ENCODE measurements at places on chromosomes 3 and 15. TPM values are rescaled to one million over a fixed set of nuclear protein-coding genes. Genes with fewer than 3 reads are reported as not detected.

SLC6A11 gene
- total RNA-seq: 13.4 TPM

SMCO1 gene
- not detected for total RNA-seq

FHIT gene
- 3.6 TPM for total RNA-seq

MORC1 gene
- total RNA-seq: not detected

SNURF gene
- 0.61 TPM for total RNA-seq

WDR49 gene
- total RNA-seq: 1.9 TPM

ECE2 gene
- not detected for total RNA-seq

TM6SF1 gene
- total RNA-seq: 3.4 TPM

KCTD6 gene
- total RNA-seq: 16.5 TPM

CHL1 gene
- total RNA-seq: 3.7 TPM

THSD4 gene
- total RNA-seq: 110 TPM

DNA sequence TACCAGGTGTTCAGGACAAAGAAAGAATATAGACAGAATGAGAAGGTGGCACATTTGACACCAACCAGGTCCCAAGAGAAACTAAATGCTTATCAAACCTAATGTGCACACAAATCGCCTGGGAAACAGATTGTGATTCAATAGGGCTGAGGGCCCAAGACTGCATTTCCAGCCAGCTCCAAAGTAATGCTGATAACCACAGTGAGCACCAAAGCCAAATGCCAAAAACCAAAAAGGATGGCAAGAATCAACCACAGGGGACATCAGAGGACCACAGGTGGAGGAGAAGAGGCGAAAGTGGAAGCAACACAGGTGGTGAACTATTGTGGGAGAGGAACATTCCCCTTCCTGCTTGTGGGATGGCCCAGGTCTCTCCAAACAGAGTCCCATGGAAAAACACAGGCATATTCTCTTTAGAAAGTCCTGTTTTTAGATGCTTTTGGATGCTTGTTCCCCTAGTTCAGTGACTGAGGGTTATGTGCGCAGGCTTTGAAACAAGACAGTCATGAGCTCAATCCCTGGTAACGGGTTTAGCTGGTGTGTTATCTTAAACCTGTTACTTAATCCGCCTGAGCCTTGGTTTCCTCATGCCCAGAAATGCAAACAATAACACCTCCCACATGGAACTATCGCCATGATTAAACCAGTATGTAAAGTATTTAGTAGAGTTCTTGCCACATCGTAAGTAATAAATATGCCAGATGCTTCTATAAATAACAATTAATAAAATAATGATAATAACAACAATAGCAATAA is 241.7 kb downstream of the ATP8B4 start:
- H3K27ac ChIP-seq: peak overlapping the region; percentile 69
- peaks cover 36% of the 10 kb centered on the region for H3K4me1 ChIP-seq
- no peak for DNase-seq
- no peak overlapping the region for H3K4me3 ChIP-seq
- H3K27me3 ChIP-seq: no peaks in the 10 kb centered on the region
- H3K36me3 ChIP-seq: no peaks in the 10 kb centered on the region

DNA sequence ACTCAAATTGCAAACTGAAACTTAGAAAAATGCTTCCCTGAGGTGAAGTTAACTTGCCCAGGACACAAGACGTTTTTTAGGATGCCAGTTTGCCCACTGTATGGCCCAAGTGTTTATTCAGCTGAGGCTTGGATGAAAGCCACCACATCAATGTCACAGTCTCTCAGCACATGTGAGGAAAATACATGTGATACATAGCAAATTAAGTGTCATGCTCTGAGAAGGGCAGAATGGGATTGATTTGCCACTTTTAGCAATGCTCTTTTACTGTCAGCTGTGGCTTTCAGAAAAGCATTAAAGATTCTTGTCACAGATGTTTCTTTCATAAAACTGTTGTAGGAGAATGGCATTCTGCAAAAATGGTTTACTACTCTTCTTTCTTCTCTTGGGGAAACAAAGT is 165.5 kb downstream of the ZIC1 start:
- H3K27me3 ChIP-seq: no peaks in the 10 kb centered on the region
- no peak for DNase-seq
- no peaks in the 10 kb centered on the region for H3K4me1 ChIP-seq
- no peak overlapping the region for H3K27ac ChIP-seq

DNA sequence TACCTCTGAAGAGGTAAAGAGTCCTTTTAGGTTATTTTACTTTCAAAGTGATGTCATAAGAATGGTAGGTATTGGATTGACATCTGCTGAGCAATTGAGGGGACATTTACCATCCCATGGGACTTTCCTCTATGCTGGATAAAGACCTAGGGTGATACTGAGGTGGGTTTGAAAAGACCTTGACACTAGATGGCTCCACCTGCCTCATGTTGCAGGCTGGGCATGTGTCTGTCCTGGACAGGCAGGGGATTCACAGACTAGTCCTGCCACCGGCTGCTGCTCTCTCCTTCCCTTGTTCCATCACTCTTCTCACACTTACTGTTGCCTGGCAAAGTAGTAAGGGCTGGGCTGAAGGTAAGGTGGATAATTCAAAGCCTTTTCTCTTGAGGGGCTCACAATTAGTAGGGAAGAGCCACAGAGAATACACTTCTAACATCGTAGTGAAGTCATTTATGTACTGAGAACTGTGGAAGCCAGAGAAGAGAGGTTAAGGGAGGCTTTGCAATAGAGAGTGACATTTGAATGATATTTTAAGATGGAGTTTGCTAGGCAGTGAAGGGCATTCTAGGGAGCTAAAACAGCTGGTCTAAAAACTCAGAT is 27.7 kb downstream of the TRAK1 start:
- no peaks in the 10 kb centered on the region for H3K36me3 ChIP-seq
- no peak for DNase-seq
- peak overlapping the region; percentile 32 for H3K27ac ChIP-seq
- H3K4me3 ChIP-seq: no peak overlapping the region

GRCh38 chr3:165883863-165884478 is 46.7 kb upstream of the BCHE start:
- H3K27me3 ChIP-seq: no peaks in the 10 kb centered on the region
- H3K4me1 ChIP-seq: no peaks in the 10 kb centered on the region
- H3K4me3 ChIP-seq: no peak overlapping the region
- H3K27ac ChIP-seq: no peak overlapping the region
- no peak for DNase-seq

GRCh38 chr3:102189956-102190723 is 244.7 kb upstream of the ZPLD1 start:
- H3K27me3 ChIP-seq: no peaks in the 10 kb centered on the region
- H3K4me1 ChIP-seq: no peaks in the 10 kb centered on the region
- H3K36me3 ChIP-seq: no peaks in the 10 kb centered on the region

DNA sequence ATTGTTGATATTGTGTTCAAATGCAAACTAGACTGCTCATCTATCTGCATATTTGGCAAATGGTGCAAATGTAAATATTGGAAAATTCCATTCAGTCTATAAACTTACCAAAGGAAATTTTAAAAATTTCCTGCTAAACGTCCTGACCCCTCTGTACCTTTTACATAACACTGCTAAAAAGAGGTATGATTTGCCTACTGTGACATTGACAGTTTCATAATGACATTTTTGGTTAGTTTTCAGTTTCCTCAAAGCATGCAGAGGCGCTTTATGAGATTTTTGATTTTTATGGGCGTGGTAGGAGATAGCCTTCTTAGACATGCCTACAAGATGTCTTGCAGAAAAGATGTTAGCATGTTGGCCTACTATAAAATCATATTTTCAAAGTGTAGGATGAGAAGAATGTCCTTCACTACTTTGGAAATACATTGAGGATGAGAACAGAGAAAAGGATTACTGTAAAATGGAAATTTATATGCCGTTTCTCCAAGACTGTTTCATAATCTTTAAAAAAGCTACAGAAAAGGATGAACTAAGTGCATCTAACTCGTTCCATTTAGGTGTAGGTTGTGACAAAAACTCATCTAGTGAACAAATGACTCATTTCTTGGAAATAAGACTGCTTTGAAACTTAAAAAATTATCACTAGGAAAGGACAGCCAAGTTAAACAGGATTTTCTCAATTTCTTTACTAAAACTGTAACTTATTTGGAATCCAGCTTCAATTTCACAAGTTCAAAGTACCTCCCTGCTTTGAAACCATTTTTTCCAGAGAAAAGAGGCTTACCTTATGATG is 14.5 kb upstream of the ISLR start:
- no peak overlapping the region for H3K27ac ChIP-seq
- DNase-seq: no peak
- H3K36me3 ChIP-seq: no peaks in the 10 kb centered on the region

DNA sequence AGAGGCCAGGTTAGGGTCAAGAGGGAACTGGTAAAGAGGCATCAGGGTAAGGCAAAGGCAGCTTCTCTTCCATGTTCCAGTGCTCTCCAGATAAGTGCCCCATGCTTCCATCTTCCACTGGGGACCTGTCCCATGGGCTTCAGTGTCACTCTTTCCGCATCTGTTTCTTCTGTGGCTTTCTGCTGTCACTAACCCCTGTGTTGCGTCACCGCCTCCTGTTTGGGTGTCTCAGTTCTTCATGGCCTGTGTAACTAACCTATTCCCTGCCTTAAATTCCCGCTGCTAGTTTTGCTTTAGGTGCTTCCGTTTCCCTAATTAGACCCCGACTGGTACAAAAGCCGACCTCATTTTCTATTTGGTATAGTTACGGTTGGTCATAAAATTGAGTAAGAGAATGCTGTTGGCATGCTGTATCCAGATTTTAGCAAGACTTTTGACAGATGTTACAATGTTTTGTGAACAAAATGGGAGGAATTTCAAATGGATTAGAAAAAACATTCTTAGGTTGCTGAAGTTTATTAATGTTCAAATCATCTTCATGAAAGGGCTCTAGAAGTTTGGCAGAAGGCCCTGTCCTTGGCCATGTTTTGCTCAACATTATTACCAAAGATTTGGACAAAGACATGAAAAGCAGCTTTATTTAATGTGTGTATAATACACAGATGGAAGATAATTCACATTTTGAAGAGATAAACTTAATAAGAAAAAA is 245.3 kb downstream of the BBX start:
- no peaks in the 10 kb centered on the region for H3K4me1 ChIP-seq
- no peak for DNase-seq
- H3K27ac ChIP-seq: no peak overlapping the region
- no peaks in the 10 kb centered on the region for H3K36me3 ChIP-seq

DNA sequence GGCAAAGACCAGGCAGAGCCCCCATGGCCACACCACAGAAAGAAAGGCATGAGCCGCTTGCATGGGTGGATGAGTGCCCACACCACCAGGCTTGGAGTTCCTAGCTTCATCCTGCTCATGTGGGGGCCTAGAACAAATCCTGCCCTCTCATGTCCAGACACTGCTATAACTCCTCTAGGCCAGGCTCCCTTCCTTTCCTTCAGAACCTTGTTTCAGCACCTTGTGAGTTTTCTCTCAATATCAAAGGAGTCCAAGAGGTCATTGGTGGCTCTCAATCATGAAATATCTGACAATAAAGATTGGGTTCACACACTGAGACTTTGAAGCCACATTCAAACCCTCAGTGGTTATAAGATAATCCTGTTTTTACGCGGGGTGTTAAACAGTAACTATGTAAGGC is 12.7 kb downstream of the SLC6A20 start:
- no peak overlapping the region for H3K27ac ChIP-seq
- DNase-seq: no peak
- H3K36me3 ChIP-seq: no peaks in the 10 kb centered on the region
- H3K4me3 ChIP-seq: no peak overlapping the region
- no peaks in the 10 kb centered on the region for H3K27me3 ChIP-seq

DNA sequence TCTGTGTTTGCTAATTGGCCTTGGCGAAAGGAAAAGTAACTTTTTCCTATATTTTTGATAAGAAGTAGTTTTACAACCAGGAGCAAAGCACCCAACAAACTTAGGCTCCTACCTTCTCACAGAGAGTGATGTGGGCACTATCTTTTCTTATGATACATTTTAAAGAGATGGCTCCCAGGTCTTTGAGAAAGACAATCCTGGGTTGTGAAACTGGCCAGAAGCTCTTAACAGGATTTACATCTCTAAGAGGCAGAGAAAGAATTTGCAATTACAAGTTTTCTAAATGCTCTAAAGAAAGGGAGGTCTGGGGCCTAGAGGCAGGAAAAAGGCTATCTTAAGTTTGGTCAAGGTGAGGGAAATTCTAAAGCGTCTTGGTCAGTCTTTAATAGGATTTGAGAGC is 609.7 kb downstream of the VGLL3 start:
- H3K36me3 ChIP-seq: no peaks in the 10 kb centered on the region
- DNase-seq: no peak
- no peak overlapping the region for H3K4me3 ChIP-seq
- no peak overlapping the region for H3K27ac ChIP-seq
- no peaks in the 10 kb centered on the region for H3K4me1 ChIP-seq

DNA sequence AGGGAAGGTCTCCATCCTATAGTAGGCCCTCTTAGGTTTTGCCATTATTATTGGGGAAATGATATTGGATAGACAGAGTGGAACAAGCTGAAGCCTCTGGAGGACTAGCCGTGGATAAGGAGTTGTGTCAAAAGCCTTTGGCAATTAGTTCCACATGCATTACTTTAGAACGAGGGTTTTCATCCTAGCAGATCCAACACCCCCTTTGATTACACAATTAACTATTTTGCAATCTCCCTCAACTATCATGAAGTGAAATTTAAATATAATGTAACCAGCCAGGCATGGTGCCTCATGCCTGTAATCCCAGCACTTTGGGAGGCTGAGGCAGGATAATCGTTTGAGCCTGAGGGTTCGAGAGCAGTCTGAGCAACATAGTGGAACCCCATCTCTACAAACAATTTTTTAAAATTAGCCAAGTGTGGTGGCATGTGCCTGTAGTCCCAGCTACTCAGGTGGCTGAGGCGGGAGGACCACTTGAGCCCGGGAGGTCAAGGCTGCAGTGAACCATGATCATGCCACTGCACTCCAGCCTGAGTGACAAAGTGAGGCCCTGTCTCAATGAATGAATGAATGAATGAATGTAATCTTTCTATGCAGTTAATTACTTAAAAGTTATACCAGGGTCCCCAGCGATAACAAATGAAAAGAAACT is 56.8 kb downstream of the PXYLP1 start:
- peaks cover 11% of the 10 kb centered on the region for H3K36me3 ChIP-seq
- no peak overlapping the region for H3K4me3 ChIP-seq
- no peak overlapping the region for H3K27ac ChIP-seq
- H3K27me3 ChIP-seq: no peaks in the 10 kb centered on the region
- no peak for DNase-seq

GRCh38 chr3:16522834-16523233 is 9.3 kb upstream of the RFTN1 start:
- no peak overlapping the region for H3K27ac ChIP-seq
- DNase-seq: no peak
- no peaks in the 10 kb centered on the region for H3K36me3 ChIP-seq
- no peak overlapping the region for H3K4me3 ChIP-seq
- peaks cover 8% of the 10 kb centered on the region for H3K27me3 ChIP-seq

DNA sequence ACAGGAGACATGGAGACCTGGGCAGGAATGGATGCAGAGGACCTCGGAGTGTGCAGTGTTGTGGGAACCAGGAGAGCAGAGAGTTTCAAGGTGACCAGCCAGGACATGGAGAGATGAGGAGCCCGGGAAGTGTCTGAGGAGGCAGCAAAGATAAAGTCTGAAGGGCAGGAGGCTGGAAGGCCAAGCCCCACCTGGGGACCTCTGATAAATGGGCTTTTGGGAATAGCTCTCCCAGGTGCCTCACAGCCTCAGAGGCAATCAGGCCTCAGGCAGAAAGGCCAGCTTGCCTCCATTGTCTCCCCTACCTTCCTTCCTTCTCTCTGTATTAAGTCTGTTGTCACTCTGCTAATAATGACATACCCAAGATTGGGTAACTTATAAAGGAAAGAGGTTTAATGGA is 97.5 kb upstream of the TPM1 start:
- H3K27me3 ChIP-seq: no peaks in the 10 kb centered on the region
- no peak for DNase-seq
- no peak overlapping the region for H3K27ac ChIP-seq
- H3K4me3 ChIP-seq: no peak overlapping the region
- peaks cover 11% of the 10 kb centered on the region for H3K4me1 ChIP-seq

GRCh38 chr3:122273498-122273897 is 51.5 kb upstream of the CSTA start:
- H3K36me3 ChIP-seq: no peaks in the 10 kb centered on the region
- no peak overlapping the region for H3K4me3 ChIP-seq
- no peaks in the 10 kb centered on the region for H3K4me1 ChIP-seq
- no peak overlapping the region for H3K27ac ChIP-seq
- no peaks in the 10 kb centered on the region for H3K27me3 ChIP-seq
